ENCODE measurements at places on chromosomes 1 and 21.

- DNase-seq = peak; percentile 46
- H3K4me1 ChIP-seq = no peaks in the 10 kb centered on the region
- no peaks in the 10 kb centered on the region for H3K27me3 ChIP-seq
- no peak overlapping the region for H3K27ac ChIP-seq
Measured at GRCh38 chr1:38586993-38587646, 272.5 kb downstream of the RRAGC start.

- DNase-seq = no peak
- H3K4me3 ChIP-seq = no peak overlapping the region
- no peaks in the 10 kb centered on the region for H3K27me3 ChIP-seq
- no peaks in the 10 kb centered on the region for H3K36me3 ChIP-seq
Measured at GRCh38 chr1:94646141-94646643, 104.6 kb upstream of the F3 start.

GRCh38 chr21:25836396-25836795 lies 101.6 kb downstream of the GABPA start:
- no peak overlapping the region for H3K4me3 ChIP-seq
- no peaks in the 10 kb centered on the region for H3K27me3 ChIP-seq
- no peaks in the 10 kb centered on the region for H3K4me1 ChIP-seq
- H3K36me3 ChIP-seq = no peaks in the 10 kb centered on the region

- no peak for DNase-seq
Measured at GRCh38 chr1:242243472-242243871, 244.6 kb upstream of the MAP1LC3C start.

Measured in colonic mucosa (tissue), 4 donors.